ENCODE measurements at places on chromosomes 5 and 9. TPM values are rescaled to one million over a fixed set of nuclear protein-coding genes. Genes with fewer than 3 reads are reported as not detected.
A peak's percentile ranks its signal among the peaks of the same experiment; 100 is the strongest.

The SPINK7 gene
- not detected for total RNA-seq

The SPATA31E1 gene
- not detected for total RNA-seq

The DCTN3 gene
- 45.6 TPM for total RNA-seq

- peak; percentile 45 for DNase-seq
- H3K27me3 ChIP-seq: no peaks in the 10 kb centered on the region
- peaks cover 7% of the 10 kb centered on the region for H3K4me1 ChIP-seq
- no peaks in the 10 kb centered on the region for H3K36me3 ChIP-seq
- H3K27ac ChIP-seq: no peak overlapping the region
These were observed 49.1 kb upstream of the EXOC3 start for GRCh38 chr5:393846-394275.

DNA sequence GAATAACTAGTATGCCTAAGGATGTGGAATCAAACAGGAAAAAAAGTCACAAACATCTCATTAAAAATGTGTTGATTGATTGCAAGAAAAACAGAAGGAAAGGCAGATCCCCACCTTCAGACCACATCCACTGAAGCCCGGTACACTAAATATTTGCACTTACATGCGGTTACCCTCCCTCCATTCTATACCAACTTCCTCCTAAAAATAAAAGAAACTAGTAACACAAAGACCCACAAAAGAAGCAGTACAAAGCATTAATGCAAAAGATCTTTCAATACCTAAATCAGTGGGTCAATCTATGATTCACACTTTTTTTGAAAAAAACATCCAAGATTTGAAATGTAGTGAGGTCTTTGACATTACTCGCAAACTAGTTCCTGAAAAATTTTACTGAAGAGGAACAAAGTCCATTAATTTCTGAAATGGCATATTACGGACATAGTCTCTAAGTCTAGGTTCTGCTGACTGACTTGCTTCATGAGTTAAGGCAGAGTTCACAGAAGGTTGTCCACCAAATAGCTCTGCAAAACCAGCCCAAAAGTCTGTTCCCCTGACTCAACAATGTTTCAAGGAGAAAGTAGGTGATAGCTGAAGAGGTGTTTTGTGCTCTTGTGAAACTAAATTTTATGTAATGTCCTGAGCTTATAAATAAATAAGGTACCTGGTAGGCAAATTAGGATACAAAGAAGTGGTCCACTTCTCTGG, 100.7 kb downstream of the PAM start:
- no peak overlapping the region for H3K4me3 ChIP-seq
- no peaks in the 10 kb centered on the region for H3K27me3 ChIP-seq
- no peaks in the 10 kb centered on the region for H3K36me3 ChIP-seq
- no peak overlapping the region for H3K27ac ChIP-seq
- no peaks in the 10 kb centered on the region for H3K4me1 ChIP-seq
- DNase-seq: no peak

- no peak for DNase-seq
- no peaks in the 10 kb centered on the region for H3K36me3 ChIP-seq
- H3K27ac ChIP-seq: no peak overlapping the region
- H3K27me3 ChIP-seq: no peaks in the 10 kb centered on the region
These were observed 246.6 kb downstream of the HSPA4 start for GRCh38 chr5:133298447-133298846.

DNA sequence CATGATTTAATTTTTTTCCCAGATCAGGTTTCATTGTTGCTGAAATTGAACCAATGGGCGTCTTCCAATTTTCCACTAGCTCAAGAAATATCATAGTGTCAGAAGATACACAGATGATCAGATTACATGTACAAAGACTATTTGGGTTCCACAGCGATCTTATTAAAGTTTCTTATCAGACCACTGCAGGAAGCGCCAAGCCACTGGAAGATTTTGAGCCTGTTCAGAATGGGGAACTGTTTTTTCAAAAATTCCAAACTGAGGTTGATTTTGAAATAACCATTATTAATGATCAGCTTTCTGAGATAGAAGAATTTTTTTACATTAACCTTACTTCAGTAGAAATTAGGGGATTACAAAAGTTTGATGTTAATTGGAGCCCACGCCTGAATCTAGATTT, 251.6 kb downstream of the ADGRV1 start:
- H3K4me1 ChIP-seq: no peaks in the 10 kb centered on the region
- no peak overlapping the region for H3K27ac ChIP-seq
- H3K27me3 ChIP-seq: no peaks in the 10 kb centered on the region

DNA sequence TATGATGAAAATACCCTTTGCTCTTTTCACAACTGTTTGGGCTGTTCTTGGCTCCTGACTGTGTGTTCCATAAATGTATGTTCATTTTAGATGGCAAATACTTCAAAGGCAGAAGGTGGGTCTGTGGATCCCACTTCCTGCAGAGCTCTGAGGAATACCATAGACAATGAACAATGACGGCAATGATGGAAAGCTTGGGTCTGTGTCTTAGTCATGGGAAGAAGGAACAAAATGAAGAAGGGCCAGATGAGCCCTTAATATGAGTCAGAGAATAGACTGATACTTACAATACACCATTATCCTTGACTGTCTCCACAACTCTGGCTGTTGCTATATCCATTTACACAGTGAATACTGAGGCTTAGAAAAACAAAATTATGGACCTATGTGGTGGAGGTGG, 126.0 kb downstream of the SLIT3 start:
- no peaks in the 10 kb centered on the region for H3K27me3 ChIP-seq
- DNase-seq: no peak
- no peaks in the 10 kb centered on the region for H3K36me3 ChIP-seq
- no peak overlapping the region for H3K4me3 ChIP-seq
- H3K27ac ChIP-seq: no peak overlapping the region
- H3K4me1 ChIP-seq: peaks cover 9% of the 10 kb centered on the region

Measured in neural progenitor cell (in vitro differentiated cells).